ENCODE measurements at places on chromosomes 1 and 21.

DNA sequence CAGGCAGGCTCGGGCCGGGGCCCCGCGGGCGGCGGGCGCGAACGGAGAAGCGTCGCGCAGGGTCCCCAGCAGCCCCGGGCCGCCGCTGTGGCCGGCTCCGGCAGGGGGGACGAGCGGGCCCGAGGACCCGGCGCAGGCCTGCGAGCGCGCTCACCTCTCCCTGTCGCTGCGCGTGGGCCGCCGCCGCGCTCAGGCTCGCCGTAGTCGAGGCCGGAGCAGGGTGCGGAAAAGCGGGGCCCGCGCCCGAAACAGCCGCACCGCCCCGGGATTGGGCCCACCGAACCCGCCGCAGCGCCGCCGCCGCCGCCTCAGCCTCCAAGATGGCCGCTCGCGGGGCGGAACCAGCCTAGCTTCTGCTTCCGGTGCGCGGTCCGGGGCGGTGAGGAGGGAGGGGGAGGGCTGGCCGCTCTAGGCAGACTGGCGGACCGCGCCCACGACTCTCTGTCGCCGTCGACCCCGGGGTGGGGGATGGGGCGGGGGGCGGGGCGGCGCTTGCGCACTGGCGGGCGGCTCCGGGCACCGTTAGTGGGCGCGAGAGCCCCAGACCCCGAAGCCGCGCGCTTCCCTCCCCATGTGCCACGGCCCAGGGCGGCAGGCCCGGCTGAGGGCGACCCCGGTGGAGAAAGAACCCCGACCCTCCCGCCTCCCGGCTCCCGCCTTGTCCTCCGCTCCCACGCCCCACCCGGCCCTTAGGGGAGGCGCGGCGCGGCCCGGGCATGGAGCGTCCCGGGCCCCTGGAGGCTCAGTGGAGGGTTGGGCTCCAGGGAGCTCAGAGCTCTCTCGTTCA, at the start of gene UBE2J2:
Gene UBE2J2, minus strand, starts transcription at position 343 of the 787 bp plus-strand sequence. CDS start 5,862 bp downstream, outside the sequence.
- peak; percentile 88 for DNase-seq

GRCh38 chr21:31364253-31364945, 20.3 kb upstream of the TIAM1 start:
- no peak for DNase-seq

DNA sequence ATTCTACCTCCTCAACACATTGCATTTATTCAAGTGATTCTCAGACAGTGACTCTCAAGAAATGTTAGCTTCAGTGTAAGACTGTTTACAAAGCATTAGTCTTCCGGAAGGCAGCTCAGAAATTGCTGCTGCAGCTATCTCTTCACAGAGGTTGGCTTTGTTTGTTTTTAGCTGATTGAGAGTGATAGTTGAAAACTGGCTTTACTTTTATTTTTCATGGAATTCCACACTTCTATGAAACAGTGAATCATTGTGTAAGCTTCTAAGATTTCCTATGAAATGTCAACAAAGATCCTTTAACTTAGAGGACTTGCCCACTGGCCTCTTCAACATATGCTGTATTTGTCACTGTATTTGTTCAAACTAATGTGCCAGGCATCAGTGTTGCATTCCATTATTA, 121.3 kb downstream of the TNNI3K start:
- DNase-seq, result no peak

GRCh38 chr1:165598676-165599059, 32.4 kb upstream of the MGST3 start:
- DNase-seq, result no peak

GRCh38 chr1:69502991-69503390, 64.7 kb upstream of the LRRC7 start:
- DNase-seq, result no peak

DNA sequence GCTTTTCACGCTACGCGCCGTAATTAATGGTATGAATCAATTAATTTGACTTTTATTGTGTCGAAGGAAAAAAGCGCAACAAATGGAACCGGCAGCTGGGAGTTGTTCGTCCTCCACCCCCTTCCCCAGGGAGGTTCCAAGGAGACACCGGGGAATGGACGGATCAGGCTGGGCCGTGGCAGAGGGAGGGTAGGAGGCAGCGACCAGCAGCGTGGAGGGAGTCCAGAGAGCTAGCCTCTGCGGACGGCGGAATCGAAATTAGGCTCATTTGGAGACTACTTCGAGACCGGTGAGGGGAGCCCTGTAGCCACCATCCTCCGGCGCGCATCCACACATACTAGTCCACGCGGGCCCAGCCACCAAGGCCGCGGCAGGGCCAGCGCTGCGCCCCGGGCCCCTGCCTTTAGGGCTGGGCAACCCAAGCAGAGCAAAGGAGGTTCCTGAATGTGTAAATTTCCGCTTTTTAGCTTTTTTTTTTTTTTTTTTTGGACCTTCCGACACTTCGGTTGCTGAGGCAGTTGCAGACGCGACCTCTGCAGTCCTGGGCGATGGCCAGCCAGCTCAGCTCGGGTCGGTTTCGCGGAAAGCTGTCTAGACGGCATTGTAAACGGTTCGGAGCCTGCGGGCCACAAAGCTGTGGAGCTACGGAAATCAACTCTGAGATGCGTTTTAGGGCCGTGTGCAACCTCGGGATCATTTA, 2.2 kb upstream of the FOXD3 start:
- no peak for DNase-seq

GRCh38 chr1:22229379-22229778, 86.5 kb upstream of the WNT4 start:
- no peak for DNase-seq

GRCh38 chr1:109338091-109338490, 31.3 kb upstream of the MYBPHL start:
- DNase-seq, result no peak

GRCh38 chr1:31579374-31579773, 3.1 kb downstream of the TINAGL1 start:
- no peak for DNase-seq
